ENCODE measurements at places on chromosomes 4 and X.

GRCh38 chr4:183409483-183409882 lies 35.0 kb upstream of the CDKN2AIP start:
- DNase-seq = no peak

DNA sequence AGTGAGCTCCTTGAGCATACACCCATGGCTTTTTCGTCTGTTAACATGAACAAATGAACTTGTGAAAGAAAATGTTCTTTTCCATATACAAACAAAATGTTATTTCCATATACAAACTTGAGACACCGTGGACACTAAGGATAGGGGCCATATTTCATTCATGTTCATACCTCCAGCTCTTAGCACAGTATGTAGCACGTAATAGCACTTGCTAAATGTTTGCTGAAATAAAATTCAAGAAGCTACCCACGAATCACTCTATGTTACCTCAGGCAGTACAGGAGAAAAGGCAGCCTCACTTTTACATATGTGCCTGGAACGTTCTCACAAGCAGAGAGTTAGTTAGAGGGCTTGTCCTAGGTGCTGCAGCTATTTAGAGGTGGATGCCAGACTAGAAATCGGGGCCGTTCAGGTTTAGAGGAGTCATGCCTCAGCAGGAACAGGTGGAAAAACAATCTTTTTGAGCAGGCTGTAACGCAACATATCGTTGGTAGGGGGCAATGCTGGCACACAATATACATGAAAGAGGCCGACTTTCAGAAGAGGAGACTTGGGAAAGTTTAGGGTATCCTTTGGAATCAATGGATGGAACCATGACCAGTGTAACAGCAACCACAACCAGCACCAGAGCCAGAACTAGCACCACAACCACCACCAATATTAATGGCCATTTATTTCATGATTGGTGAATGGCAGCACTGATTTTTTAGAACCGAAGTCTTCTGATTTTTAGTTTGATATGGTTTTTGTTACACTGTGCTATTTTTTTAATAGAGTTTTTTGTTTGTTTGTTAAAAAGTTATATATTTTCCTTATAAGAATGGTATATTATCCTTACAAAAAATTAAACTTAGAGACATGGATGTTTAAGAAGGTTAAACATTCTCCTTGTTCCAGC lies 14.8 kb upstream of the PAQR3 start:
- no peak for DNase-seq

DNA sequence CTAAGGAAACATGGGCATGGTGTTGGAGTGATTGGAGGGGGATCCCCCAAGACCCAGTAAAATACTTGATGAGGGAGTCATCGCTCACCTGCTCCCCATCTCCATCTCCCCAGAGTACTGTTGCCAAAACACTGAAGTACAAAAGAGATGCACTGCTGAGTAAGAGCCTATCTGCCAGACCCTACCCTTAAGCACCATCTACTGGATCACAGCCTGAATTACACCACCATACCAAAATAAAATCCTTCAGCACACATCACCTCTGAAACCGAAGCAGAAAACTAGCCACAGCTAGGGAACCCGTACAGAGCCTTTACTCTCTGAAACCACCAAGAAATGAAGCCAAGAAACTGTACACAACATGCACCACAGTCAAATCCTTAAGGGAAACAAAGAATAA lies 466.3 kb upstream of the ACTRT1 start:
- no peak for DNase-seq

DNA sequence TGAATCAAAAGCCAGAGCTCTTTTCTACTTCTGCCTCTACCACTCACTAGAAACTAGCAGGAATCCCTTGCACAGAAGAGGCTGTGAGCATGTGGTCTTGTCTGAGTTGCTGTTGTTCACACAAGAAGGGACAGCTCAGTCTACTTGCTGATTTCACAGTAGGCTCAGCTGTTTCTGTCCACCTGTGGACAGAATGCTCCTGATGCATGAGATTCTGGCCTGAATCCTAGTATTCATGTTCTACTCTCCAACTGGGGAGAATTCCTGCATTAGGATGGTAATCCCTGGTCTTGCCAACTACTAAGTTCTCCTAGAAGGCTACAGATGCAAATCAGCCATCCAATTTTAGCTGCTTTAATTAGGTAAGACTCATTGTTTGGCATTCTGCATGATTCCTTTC lies 112.8 kb downstream of the PPA2 start:
- DNase-seq = no peak

- DNase-seq = no peak
Observed at GRCh38 chr4:2251073-2251794, 9.3 kb upstream of the HAUS3 start.

DNA sequence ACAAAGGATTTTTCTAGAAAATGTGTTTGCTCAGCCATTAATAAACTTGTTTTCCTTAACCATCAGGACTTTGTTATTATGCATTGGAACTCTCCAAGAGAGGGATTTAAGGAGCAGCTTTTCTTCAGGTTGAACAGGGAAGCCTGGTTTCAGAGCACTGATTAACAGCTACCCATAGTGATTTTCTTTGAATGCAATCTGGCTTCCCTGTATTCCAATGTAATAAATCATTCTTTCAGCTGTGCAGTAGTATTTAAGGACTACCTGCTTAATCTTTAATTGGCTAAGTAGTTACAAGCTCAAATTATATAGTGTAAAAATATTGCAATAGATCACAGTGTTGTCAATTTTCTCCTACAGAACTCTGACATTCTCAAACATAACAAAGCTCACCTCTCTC lies 77.5 kb downstream of the TMEM156 start:
- no peak for DNase-seq

- no peak for DNase-seq
Observed at GRCh38 chr4:153001626-153002025, 65.5 kb downstream of the FHDC1 start.

GRCh38 chr4:99572527-99573240 lies 1.9 kb upstream of the MTTP start:
- DNase-seq = no peak

DNA sequence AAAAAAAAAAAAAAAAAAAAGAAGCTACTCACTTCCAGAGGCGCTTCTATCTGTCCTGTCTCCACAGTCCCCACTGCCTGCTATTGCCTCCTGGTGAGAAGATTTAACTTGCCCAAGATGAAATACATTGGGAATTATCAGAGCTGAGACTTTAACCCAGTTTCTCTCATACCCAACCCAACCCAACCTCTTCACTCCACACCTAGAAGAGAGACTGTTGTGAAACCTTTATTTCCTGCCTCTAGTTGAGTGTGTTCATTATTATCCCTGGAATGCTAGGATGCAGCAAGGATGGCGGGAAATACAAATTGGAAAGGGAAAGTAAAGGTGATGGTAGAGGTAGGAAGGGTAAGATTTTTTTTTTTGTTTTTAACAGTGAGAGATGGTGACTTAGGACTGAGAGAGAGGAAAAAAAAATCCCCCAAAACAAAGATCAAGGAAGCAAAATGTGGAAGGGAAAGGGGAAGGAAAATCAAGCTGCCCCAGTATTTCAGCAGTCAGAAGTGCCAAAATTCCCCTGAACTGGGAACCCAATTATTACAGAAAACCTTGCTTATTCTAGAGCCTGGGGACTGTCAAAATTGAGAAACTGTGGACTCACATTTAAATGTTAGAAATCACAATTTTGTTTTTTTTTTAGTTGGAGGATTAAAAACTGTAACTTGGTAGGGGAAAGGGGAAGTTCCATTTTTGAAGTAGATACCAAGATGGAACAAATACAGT lies 253.0 kb downstream of the PTTG2 start:
- no peak for DNase-seq

DNA sequence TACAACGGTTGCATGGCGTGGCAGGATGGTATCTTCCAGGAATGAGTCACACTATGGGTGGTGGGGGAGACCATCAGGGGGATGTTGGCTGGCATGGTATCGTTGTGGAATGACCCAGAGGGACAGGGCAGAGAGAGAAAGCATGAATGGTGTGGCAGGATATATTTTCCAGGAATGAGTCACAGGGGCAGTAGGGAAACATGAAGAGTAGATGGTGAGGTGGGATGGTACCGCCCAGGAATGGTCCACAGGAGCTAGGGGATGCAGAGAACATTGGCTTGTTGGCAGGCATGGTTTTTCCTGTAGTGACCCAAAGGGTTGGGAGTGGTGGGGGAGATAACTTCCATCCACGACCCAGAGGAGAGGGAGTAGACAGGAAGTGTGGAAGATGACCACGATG lies 62.4 kb downstream of the MAOA start:
- no peak for DNase-seq

DNA sequence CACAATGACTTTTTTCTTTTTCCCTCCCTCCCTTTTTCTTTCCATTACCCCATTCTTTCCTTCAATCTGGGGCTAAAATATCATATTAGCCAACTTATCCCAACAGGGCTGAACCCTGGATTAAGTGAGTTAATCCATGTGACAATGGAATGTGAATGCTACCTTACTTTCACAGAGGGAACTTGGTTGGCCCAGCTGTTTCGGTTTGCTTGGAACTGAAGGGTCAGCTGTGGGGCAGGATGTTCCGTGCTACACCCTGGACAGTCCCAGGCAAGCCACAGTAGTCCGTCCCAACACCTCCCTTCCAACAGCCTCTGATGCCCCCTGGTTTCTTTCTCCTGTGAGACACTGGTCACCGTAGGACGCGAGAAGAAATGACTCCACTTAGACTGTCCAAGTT lies 95.0 kb upstream of the STS start:
- no peak for DNase-seq

GRCh38 chr4:105555409-105555808 lies 3.0 kb downstream of the ARHGEF38 start:
- DNase-seq = no peak

- peak; percentile 35 for DNase-seq
Observed at GRCh38 chr4:184815046-184815877, 10.5 kb downstream of the ACSL1 start.

- DNase-seq = no peak
Observed at GRCh38 chrX:4373791-4374190, 660.3 kb upstream of the PRKX start.

GRCh38 chrX:30653415-30654131 lies at the start of gene GK:
TSS of gene GK (plus strand) at chrX:30653423. CDS start at chrX:30653538, 115 bp downstream.
- DNase-seq = no peak

DNA sequence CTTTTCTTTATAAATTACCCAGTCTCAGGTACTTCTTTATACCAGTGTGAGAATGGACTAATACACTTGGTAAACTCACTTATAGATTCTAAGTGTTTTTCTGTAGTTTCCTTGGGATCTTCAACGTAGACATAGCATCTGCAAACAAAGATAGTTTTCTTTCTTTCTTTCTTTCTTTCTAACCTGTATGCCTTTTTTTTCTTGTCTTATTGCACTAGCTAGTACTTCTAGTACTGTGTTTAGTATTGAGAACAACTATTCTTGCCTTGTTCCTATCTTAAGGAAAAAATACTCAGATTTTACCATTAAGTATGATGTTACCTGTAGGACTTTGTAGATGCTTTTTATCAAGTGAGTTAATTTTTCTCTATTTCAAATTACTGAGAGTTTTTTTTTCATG lies 102.2 kb downstream of the EDA start:
- no peak for DNase-seq

GRCh38 chr4:163548481-163549243 lies 54.2 kb downstream of the TMA16 start:
- DNase-seq = peak; percentile 62

DNA sequence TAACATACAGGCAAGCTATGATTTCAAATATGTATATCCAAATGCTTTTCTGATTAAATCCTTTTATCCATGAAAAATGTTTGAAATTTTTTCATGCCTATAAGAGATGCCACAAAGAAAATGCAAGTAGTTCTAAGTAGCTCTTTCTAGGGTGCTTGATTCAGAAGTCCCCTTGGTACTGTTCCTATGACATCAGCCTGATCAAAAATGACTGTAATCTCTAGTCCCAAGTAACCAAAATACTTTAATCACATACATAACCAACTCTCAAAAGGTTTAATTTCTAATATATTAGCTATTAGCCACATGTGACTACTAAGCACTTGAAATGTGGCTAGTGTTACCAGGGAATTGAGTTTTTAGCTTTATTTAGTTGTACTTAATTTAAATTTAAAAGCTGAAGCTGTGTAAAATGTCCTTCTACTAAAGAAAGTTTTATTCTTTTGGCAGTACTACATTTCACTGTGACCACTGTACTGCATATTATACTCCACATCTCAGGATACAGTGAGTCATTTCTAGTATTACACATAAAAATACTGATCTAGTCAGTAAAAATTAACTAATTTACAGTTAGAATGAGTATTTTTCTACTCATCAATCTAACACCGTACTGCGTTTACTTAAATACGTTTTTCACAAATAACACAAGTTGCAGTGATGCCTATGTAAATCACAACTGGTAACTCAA lies 33.9 kb downstream of the FBXW7 start:
- no peak for DNase-seq

GRCh38 chrX:74234818-74235217 lies 69.2 kb upstream of the ZCCHC13 start:
- DNase-seq = no peak

- no peak for DNase-seq
Observed at GRCh38 chr4:182213004-182213403, 30.2 kb upstream of the TENM3 start.

DNA sequence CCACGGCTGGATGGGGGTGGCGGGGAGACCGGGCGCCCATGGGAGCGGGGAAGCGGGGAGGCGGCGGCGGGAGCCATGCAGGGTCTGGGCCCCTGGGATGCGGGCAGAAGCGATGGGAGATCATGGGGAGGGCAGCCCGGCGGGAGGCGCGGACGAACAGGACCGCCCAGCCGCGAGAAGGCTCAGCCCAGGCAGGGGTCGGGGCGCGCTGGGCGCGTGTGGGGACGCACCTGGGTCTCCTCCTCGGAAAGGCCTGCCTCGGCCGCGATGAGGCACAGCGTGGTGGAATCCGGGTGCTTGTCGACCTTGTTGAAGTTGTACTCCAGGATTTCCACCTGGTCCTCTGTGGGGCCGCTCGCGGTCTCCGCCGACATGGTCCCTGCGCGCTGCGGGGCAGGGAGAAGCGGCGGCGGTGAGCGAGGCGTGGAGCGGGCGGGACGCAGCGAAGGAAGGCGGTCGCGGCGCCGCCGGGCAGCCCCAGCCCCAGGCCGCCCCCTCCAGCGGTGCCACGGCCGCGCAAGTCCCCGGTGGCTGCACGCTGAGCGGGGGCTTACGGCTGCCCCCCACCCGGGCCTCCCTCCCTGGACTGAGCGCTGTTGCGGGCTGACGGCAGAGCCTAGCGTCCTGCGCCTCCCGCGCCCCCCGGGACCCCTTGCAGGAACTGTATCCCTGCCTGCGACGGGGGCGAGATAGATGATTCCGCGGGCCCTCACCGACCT lies 25.3 kb downstream of the HOPX start:
- DNase-seq = no peak

DNA sequence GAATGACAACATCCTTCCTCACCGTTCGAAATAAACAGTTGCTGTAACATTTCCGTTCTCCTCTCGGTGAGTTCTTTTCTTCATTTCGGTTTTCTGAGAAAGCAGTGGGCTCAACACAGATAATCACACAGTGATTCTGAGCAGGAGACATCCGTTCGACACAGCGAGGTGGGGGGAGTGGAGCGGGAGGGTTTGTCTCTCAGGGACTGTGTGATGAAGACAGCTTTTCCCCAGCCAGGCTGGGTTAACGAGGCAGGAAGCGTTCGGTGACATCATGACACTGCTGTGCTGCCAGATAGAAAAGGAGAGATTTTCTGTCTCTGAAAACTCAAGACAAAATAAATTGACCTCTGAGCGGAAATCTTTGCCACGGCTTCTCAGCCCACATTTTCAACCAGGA lies 119.3 kb downstream of the CRLF2 start:
- no peak for DNase-seq
